Activated T-cell treated with anti-CD3 and anti-CD28 coated beads for 1 hour (primary cell): ENCODE measurements at places on chromosomes 5 and 9.
A peak's percentile ranks its signal among the peaks of the same experiment; 100 is the strongest.

GRCh38 chr5:64180661-64181343 lies 15.2 kb downstream of the RNF180 start:
- DNase-seq, result no peak

DNA sequence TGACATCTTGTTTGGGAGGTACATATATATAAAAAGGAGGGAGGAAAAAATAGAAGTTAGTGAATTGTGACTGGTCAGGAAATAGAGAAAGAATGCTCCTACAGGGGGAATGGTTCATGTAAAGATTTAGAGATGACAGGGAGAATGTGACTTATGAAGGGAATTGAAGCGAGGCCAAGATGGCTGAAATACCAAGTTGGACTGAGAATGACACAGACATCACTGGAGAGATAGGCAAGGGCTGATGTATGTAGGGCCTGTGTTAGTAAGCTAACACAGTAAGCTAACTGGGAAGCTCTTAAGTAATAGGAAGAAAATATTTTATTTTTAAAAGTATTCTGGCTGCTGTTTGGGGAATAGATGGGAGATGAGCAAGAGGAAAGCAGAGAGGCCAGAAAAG lies 286.3 kb downstream of the NNT start:
- DNase-seq, result no peak

- DNase-seq, result no peak
Observed at GRCh38 chr9:134968011-134968822, 50.5 kb upstream of the FCN1 start.

GRCh38 chr5:108801776-108802175 lies 54.1 kb downstream of the FER start:
- DNase-seq, result no peak

- DNase-seq, result no peak
Observed at GRCh38 chr5:178370102-178370501, 137.5 kb upstream of the PHYKPL start.

- DNase-seq, result no peak
Observed at GRCh38 chr9:84755380-84755779, 85.9 kb downstream of the NTRK2 start.

GRCh38 chr5:33701951-33702350 lies 189.8 kb downstream of the ADAMTS12 start:
- no peak for DNase-seq

DNA sequence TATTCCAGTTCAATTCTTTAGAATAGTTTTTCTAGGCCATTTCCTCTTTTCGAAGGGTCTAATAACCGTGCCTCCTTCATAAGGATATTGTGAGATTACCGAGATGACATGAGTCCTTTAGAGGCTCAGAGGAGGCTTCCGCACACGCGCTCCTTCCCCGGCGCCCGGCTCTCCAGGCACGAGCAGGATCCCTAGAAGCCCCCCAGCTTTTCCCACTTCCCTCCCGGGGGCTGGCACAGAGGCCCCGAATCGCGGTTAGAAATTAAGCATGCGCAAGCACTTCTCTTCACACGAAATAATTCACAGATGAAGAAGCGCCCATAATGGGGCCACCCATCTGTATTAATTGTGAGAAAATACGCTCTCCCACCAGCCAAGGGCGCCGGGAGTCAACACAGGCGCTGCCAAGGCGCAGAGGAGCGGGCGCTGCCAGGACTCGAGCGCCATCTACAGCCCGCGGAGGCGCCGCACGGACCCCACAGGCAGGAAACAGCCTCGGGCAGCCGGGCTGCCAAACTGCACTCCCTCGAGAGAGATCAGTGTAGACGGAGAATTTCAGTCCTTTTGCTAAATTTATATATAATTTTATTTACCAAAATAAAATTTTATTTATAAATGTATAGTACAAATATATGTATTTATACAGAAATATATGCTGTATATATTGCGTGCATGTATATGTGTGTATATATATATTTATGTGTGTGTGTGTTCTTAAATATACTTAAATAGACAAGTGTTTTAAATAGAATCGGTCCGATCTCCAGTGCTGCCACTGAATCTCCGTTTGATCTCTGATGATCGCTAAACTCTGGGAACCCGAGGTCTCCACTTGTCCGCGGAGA lies 258.1 kb upstream of the NFIL3 start:
- peak; percentile 35 for DNase-seq

GRCh38 chr5:151592855-151593408 lies 1.8 kb upstream of the FAT2 start:
- DNase-seq, result no peak

DNA sequence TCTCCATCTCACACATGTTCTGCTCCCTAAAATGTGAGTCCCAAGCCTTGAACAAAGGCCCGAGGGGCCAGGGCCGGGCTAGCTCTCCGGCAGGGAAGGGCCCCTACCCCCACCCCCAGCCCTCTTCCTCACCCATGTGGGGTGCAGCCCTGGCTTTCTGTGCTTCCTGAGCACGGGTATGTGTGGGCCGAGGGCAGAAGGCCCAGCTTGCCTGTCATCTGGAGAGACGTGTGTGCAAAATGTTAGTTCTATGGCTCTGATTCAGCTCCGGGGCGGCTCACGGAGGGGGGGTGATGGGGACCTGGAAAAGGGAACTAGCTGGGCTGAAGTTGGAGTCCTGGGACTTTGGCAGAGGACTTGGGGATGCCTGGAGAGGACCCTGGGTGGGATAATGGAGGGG lies 90.3 kb upstream of the ARAP3 start:
- DNase-seq, result no peak

DNA sequence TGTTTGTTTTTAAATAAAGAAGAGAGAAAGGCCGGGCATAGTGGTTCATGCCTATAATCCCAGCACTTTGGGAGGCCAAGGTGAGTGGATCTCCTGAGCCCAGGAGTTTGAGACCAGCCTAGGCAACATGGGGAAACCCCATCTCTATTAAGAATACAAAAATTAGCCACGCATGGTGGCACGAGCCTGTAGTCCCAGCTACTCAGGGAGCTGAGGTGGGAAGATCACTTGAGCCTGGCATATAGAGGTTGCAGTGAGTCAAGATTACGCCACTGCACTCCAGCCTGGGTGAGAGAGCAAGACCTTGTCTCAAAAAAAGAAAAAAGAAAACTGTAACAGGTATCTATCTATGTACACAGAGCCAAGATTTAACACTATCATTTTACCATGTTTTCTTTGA lies 34.2 kb upstream of the CDC42SE2 start:
- no peak for DNase-seq

DNA sequence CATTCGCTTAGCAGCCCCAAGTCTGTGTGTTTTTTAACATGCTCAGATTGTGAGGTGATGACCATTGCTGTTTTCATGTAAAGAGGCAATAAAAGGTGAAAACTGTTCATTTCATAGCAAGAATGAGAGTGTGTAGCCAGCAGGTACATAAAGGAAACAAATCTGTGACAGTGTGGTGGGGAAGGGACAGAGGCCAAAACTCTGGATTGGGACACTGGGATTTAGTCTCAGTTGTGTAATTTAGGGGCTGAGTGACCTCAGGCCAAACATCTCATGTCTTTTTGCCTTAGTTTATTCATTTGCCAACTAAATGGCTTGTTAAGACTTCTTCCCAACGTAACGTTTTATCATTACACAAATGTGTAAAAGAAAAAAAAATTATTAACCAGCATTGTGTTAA lies 47.0 kb downstream of the KCNN2 start:
- DNase-seq, result no peak

- no peak for DNase-seq
Observed at GRCh38 chr9:6552033-6552432, 93.5 kb downstream of the GLDC start.

GRCh38 chr5:44663991-44664710 lies 144.6 kb upstream of the MRPS30 start:
- no peak for DNase-seq

DNA sequence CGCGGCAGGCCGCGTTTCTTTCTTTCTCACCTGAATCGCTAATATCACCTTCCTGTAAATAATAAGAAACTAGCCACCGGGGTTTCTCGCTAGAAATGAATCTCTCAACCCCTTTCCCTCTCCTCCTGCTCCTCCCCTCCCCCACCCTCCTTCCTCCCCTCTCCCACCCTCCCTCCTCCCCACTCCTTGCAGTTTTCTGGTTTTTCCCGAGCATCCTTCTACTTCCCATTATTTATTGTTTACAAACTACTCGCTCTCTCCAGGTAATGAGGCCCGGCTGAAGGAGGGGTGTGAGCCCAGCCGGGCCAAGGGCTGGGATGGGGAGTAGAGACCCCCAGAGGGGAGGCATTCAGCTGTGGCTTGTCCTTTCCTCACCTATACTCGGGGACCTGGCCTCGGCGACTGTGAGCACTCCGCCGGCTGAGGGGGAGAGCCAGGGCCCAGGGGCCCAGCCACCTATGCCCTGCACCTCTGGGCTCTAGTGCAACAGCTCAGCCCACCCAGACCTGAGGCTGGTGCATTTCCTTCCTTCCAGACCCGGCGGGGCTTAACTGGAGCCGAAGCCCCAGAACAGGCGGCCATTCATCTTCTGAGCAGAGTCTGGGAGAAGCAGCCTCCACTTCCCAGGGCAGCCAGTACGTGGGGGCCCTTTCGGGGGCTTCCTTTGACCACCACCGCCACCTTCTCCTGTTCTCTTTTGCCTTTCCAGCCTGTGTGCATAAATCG lies 2.1 kb upstream of the IRX4 start:
- DNase-seq, result no peak

- no peak for DNase-seq
Observed at GRCh38 chr5:1497795-1498622, 25.8 kb downstream of the LPCAT1 start.

DNA sequence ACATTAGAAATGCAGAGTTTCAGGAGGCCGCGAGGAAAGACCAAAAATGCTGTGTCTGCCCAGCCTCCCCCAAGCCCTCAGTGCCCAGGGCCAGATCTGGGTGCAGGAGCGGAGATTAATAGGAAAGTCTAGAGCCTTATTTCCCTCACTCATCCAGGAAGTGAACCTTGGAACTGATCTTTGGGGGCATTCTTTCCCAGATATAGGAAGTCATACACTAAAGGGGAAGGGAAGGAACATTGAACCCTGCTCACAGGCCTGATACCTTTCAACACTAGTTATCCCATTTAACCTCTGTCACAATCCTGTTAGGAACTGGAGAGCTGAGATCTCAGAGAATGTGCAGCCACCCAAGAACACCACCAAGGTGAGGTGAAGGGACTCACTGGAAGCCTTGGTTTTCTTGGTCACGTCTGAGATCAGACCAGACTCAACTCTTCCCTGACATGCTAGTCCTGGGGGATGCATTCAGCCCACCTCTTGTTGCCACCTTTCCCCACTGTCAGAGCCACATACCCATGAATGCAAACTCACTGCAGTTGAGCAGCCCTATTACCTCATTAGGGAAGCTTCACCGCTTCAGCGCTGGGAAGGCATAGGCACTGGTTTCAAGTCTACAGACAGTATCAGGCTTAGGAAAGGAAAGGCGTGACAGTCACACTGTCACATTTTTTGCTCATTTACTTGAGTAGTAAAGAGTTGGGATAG lies 95.0 kb downstream of the KIAA1958 start:
- DNase-seq, result no peak

DNA sequence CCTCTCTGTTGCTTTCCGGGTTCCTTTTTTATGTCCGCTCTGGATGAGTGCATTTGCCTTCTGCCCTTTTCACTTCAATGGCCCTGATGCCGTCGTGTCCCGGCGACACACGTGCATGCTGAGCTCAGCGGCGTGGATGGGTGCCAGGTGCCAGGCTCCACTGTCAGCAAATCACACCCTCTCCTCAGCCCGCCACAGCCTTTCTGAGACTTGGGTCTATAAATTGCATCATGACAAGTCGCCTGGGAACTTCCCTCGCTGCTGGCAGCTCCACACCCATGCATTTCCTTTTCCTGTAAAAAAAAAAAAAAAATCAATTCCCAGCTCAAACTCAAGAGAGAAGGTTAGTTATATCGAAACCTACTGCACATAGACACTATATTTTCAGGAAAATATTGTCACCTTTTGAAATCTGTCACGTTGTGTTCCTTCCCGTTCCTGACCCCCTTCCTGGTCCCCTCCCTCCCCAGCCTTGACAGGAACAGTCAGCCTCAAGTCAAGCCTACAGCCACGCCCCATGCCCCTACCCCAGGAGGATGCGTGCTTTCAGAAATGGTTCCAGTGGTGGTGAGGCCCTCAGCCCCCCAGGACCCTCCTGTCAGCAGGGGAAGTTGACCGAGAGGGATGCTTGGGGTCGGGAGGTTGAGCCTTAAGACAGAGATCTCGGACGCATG lies 110.3 kb upstream of the PTCH1 start:
- DNase-seq, result no peak

- DNase-seq, result no peak
Observed at GRCh38 chr5:137394380-137394779, 104.7 kb downstream of the SPOCK1 start.

DNA sequence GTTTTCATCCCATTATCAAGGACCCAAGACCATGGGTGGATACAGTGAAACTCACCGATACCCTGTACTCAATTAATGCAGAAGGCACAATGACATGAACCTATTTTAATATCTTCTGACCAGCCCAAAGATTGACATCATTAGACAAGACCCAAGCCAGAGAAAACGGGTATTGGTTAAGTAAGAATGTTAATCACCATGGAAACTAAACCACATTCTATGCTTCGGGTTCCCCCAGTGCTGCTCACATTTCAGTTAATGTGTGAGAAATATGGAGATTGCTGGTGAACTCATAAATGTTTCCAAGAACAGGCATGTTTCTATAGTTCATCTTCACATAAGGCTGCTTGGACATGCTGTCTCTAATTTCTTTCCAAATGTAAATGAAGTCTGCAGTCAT lies 77.0 kb downstream of the IRX2 start:
- no peak for DNase-seq

GRCh38 chr5:69213513-69214215 lies 21.0 kb upstream of the CDK7 start:
- DNase-seq, result no peak

GRCh38 chr9:136852664-136853595 lies 784 bp downstream of the MAMDC4 start:
- DNase-seq, result no peak

DNA sequence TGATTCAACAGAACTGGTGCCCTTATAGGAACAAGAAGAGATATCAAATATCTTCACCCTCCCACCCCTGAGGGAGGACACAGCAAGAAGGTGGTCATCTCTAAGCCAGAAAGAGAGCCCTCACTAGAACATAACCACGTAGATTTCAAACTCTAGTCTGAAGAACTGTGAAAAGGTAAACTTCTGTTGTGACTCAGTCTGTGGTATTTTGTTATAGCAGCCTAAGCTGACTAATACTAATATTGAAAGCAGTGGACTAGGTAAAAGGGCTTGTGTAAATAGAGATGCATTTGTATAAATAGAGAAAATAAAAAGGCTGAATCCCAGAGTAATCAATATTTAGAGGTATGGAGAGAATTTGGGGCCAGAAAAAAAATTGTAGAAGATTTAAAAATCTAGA lies 157.6 kb upstream of the CCNH start:
- no peak for DNase-seq
